ENCODE measurements at places on chromosomes 13 and 19.

- DNase-seq, result no peak
These were observed 49.7 kb downstream of the COMP start for GRCh38 chr19:18741124-18742121.

DNA sequence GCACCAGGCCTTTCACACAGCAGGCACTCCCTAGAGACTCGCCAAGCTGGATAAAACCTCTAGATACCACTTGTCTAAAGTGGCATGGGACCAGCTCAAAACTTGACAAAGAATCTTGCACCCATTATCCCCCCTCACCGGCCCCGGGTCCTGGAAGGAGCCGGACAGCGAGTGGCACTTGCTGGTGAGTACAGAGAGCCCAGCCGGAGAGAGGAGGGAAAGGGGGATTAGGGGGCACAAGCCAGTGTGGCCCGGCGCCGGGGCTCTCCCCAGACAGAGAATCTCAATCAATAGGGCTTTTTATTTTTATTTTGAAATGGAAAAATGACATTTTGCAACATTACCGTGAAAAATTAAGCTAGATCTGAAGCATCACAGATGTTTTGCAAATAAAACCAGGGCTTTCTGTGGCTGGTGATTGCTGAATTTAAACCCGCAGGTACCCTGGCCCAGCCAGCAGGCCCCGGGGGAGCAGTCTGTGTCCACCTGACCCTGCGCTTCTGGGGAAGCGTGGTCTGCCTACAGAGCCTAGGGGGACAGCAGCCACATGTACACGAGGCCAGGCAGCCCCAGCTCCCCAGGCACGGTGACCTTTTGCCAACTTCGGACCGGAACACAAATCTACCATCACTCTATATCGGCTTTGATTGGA is 10.0 kb upstream of the VSTM2B start:
- DNase-seq, result no peak

DNA sequence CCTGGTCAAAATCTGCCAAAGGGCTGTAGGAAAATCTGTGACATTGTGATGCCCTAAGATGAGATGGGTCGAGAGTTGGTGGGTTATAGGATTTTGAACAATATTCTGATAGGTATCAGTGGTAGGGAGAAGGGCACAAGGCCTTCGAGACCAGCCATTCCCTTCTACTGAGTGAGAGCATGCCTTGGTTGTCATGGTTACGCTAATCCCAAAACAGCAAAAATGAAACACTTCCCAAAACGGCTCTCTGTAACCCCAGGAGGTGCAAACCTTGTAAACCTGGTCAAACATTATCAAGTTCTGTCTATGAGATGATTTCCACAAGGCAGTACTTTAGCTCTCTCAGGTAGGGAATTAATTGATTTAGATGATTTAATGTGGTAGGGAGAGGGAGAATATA is 158.7 kb upstream of the RNF113B start:
- no peak for DNase-seq

DNA sequence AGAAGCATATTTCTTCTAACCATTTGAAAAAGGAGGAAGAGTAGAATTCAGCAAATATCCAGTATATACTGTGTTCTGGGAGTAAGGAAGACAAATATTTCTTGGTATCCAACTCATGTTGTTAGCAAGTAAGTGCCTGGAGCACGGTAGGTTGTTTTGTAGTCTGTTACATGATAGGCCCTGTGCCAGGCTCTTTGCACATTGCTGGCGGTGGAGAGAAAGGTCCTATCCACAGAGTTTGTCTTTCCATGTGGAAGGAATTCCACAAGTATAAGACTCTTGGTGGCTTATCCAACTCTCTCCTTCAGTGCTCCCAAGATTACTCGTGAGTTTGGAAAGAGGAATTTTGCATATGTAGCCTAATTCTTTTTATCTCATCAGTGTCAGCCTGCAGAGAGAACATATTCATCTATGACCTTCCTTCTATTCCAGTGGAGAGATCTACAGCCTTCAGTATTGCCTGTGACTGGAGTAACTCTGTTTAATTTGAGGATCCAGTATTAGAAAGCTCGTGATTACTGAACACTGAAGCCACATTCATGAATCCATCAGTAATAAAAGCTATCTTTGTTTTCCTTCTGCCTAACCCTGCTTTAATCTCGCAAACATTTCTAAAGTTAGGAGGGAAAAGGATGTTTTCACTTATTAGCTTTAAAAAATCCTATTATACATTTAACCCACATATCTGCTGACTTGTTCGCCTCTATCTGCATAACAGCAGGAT is 183.9 kb upstream of the CSNK1A1L start:
- DNase-seq, result no peak

DNA sequence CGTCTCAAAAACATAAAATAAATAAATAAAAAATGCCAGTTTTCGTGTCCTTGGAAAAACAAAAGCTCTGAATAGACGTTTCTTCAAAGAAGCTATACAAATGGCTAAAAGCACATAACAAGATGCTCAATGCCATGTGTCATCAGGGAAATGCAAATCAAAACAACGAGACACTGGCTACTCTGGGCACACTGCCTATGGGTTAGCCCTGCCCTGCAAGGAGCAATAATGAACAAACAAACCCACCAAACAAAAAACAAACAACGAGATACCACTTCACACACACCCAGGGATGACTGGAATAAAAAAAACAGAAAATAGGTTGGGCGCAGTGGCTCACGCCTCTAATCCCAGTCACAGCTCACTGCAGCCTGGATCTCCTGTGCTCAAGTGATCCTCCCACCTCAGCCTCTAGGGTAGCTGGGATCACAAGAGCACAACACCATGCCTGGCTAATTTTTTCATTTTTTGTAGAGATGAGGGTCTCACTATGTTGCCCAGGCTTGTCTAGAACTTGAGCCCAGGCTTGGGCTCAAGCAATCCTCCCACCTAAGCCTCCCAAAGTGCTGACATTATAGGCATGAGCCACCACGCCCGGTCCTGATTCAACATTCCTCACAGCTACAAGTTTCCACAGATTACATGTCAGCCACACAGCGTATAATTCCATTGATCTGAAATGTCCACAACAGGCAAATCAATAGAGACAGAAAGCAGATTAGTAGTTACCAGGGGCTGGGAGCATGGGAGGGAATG is 15.5 kb upstream of the ISYNA1 start:
- DNase-seq, result no peak

DNA sequence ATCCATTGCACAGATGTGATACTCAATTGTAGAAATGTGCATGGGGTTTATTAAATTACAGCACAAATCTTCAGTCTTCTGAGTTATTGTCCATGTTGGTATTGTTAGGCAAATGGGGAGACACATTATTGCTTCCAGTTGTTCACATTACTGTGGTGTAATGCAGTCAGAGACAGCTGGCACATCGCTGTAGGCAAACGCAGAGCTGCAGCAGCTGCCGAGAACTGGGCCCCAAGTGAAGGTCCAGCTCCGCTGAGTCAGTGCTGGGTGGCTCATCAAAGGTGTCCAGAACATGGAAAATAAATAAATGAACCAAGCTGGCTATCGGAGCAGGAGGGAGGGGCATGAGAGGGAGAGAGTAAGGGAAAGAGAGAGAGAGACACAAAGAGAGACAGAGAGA is 299.1 kb upstream of the OBI1 start:
- DNase-seq, result no peak

- DNase-seq, result no peak
These were observed 189.6 kb upstream of the CSNK1A1L start for GRCh38 chr13:37295071-37295470.

- DNase-seq, result no peak
These were observed 6.6 kb downstream of the ACER1 start for GRCh38 chr19:6326815-6327214.

GRCh38 chr13:46893798-46894560 is 2.9 kb downstream of the HTR2A start:
- DNase-seq, result no peak

DNA sequence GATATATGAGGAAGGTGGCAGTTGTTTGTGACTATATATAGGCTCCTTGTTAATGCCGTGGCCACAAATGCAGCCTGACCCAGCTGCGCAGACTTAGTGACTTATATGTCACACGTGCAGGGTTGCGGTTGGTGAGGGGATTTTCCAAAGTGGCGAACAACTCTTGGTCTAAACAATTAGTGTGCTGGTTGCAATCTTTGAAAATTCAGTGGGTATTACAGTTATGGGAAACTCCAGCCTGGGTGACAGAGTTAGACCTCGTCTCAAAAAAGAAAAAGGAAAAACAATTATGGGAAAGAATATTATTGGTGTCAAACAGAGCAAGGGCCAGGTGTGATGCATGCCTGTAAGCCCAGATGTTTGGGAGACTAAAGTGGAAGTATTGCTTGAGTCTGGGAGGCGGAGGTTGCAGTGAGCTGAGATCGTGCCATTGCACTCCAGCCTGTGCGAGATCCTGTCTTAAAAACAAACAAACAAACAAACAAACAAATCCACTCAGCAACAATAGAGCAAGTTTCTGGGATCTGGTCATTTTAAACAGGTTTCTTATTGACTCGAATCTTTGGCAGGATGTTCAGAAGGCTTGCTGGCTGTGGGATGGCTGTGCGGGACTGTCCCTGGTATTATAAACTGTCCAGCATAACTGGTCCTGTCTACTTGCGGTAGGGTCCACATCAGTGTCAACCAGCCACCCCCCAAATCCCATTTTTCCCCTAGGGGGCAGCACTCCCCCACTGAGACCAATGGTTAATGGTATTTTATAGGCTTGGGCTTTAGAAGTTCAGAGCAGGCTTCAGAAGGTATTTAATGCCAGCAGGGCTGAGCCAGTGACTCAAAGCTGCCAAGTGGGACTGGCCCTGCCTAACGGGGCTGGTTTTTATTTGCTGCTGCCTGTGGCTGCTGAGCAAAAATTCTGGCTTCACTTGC is 15.4 kb downstream of the RELB start:
- DNase-seq, result no peak

DNA sequence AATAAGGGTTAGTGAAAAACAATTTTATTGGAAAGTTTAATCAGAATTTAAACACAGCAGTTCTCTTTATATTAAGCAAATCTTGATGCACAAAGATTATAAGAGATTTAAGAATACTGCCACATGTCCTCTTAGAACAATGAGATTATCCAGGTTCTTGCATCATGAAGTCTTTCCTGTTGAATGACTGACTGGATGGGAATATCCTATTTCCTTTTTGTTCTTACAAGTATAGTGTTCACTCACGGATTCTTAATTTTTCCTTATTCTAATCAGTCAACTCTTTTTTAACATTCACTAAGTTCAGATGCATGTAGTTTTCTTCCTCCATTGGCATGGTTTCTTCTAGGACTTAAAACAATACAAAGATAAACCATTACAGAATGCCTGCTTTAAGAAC is 10.1 kb downstream of the URI1 start:
- no peak for DNase-seq

- no peak for DNase-seq
These were observed 132.7 kb upstream of the KL start for GRCh38 chr13:32883474-32883873.

- DNase-seq, result no peak
These were observed at the start of gene GPR183 for GRCh38 chr13:99307247-99307646. Gene GPR183 (minus strand): TSS chr13:99307399. CDS start chr13:99296145, 11,254 bp downstream.

- DNase-seq, result no peak
These were observed 23.1 kb downstream of the EPSTI1 start for GRCh38 chr13:42968906-42969305.

- no peak for DNase-seq
These were observed 87.3 kb downstream of the COL4A2 start for GRCh38 chr13:110394371-110394841.

DNA sequence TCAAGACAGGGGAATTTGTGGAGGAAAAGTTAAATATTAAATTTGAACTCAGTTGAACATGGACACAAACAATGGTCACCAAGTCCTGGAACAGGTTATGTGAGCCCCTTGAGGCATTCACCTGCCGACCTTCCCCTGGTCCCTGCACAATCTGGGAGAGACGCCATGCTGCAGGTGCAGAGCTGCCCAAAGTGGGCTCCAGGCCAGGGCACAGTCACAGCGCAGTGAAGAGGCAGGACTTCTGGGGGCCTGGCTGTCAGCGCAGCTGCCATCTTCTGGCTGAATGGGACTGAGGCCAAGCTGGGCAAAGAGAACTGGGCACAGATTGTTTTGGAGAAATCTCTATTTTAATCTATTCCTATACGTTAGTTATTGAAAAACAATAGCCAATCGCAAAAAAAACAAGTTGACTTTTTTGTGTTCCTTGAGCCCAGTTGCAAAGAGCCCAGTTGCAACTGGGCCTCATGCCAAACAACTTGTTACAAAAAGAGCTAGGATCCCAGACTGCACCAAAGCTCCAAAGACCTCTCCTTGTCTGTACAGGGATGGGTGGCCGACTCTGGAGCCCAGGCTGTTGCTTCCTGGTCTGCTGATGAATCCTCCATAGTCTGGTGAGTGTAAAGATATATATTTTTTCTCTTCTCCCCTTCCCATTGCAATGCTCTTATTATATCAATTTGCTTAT is 1.2 kb upstream of the ZNF626 start:
- DNase-seq, result no peak

DNA sequence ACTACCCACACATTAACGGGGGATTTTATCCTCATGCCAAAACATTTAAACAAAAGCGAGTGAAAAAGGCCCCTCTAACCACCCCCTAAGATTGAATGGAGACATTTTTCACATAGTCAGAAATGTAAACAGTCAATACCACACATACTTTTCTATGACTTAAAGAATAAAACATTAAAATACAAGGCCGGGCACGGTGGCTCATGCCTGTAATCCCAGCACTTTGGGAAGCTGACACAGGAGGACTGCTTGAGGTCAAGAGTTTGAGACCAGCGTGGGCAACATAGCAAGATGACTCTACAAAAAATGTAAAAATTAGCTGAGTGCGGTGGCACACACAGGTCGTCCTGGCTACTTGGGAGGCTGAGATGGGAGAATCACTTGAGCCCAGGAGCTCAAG is 47.3 kb downstream of the MPHOSPH8 start:
- DNase-seq, result no peak

DNA sequence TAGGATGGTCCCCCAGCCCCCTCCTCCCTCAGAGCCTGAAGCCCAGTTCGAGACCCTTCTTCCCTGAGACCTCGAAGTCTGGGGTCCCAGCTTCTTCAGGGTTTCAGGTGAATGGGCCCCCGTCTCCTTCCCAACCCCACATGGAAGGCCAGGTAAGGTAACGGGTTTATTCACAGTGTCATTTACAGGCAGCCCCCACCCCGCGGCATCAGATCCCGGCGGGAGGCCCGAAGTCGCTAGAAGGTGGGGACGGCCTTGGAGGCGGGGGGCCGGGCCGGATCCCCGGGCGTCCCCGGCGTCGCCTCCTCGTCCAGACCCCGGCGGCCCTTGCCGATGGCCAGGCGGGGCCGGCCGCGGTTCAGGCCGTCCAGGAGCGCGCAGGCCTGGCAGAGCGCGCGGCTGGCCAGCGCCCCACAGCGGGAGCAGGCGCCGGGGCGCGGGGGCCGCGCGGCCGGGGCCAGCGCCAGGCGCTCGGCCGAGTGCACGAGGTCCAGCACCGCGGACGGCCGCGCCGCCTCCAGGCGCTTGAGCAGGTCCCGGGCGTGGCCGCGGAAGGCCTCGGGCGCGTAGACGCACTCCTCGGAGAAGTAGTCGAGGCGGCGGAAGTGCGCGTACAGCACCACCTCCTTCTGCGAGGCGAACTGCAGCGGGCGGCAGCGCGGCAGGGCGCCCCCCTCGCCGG is 9.7 kb downstream of the CTU1 start:
- no peak for DNase-seq

DNA sequence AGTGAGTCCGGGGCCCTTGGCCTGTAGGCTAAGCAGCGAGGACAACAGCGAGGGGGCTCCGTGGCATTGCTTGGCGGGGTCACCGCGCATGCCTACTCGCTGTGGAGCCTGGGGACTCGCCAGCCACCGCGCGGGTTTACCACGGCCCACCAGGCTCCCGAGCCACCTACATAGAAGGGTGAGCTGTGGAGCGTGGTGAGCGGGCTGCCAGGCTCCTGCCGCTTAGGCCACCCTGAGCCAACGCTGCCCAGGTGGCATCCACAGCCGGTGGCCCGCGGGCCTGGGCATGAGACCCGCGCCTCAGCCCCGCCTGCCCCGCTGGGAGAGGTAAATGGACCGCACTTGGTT is 31.2 kb downstream of the C1QTNF9 start:
- DNase-seq, result no peak
